ENCODE measurements at places on chromosomes 7 and 10.

- DNase-seq: no peak
Measured at GRCh38 chr7:90701021-90701420, 104.9 kb downstream of the CDK14 start.

GRCh38 chr10:63264617-63265221 is 131.6 kb downstream of the NRBF2 start:
- DNase-seq: no peak

- DNase-seq: peak; percentile 99
Measured at GRCh38 chr7:149028346-149029109, at the start of gene PDIA4. Gene PDIA4, minus strand, starts transcription at chr7:149028505. Its CDS starts 97 bp downstream, at chr7:149028408.

DNA sequence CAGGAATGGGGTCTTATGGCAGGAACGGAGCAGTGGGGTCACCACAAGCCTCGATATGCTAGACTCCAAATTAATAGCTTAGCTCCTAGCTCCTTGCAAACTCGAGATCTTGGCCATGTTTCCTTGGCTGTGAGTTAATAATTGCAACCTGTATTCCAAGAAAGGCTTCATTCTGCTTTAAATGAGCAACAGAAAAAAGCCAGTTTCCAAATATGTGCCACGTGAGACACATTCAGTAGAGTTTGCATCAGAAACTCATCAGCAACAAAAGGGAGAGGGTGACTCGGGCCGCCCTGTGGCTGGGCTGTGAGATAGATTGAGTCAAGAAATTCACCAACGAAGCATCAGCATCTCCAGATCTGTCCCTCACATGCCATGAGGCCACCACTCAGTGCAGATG is 112.0 kb downstream of the NPTX2 start:
- no peak for DNase-seq

- DNase-seq: no peak
Measured at GRCh38 chr10:62178568-62178967, 90.1 kb downstream of the RTKN2 start.

DNA sequence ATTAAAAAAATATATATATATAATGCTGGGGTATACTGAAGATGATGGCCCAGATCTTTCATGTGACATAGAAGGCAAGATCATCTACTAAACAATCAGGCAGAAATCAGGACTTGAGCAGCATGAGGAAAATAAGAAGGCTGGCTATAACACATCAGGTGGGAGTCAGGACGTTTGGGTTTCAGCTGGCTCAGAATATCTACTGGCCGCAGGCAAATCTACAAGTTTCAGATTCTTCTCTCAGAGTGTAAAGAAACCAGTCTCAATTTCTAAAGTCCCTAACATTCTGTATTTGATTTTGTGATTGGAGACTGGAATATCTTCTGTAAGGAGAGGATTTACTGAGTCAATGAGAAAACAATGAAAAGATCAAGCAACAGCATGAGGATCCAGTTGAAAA is 37.7 kb upstream of the FAM3C start:
- no peak for DNase-seq

- no peak for DNase-seq
Measured at GRCh38 chr10:82037076-82037475, 162.1 kb downstream of the NRG3 start.

- DNase-seq: no peak
Measured at GRCh38 chr7:130662426-130662825, 6.1 kb downstream of the COPG2 start.

- DNase-seq: no peak
Measured at GRCh38 chr10:113121153-113121552, 171.1 kb downstream of the TCF7L2 start.

DNA sequence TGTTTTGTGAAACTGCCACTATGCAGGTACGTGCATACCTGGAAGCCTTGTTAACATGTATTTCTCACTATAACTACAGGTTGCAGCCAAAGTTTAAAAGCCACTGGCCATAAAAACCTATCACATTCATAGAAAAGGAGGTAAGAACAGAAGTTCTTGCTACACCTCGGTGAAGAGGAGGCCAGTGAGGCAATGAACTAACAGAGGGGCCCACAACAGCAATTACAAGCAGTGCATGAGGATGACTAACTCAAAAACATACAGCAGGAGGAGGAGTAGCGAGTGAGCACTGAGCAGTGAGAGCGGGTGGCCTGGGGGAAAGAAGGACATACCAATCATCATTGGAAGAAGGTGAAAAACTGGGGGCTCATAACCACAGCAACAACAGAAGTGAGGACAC is 51.6 kb downstream of the NUDCD3 start:
- no peak for DNase-seq

GRCh38 chr7:125857606-125858005 is 928.0 kb upstream of the POT1 start:
- DNase-seq: no peak

All from kidney capillary endothelial cell (primary cell).